ENCODE measurements at places on chromosomes 1 and 21.

DNA sequence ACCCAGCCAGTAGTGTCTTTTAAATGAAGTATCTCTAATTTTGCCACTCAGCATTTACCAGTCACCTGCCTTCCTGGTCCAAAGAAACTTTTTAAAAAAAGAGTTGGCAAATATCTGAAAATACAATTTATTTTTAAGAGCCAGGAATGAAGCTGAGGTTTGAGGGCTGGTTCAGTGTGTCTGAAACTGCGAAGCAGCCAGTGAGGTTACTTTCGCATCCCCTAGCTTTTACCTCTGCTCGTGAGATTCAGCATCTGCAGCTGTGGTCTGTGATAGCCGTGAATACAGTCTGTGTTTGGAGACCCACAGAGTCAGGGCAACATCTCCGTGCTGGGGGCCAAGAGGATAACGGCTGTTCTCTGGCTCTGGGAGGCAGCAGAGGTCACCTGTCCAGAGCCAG is 21.3 kb upstream of the KCNAB2 start:
- DNase-seq = no peak

DNA sequence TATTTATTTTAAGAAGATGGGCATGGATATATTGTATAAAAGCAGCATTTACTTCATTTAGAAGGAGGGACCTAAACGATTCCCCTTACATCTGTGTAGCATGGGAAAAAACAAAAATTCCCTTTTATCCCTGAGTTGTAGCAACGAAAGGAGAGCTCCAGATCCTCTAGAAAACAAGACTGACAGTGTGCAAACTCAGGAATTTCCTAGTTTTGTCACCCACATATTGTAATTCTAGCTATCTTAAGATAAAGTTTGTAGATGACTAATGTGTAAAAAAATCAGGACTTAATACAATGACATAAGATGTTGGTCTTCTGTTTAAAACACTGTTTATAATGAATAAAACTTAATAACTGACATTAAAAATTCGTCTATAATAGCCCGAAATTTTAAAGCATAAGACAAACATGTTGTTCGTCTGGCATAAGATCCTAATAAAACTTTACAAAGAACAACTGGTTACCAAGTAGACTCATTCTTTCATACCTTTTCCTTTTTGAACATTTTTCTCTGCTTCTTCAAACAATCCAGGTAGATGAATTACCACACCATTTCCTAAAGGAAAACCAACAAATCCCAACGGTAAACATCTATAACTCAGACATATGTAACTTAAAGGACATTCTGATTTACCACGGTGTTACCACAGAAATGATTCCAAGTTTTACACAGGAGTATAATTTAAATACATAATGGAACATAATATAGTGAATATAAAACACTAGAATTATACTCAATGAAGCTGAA is 15.2 kb downstream of the ADSS2 start:
- no peak for DNase-seq

DNA sequence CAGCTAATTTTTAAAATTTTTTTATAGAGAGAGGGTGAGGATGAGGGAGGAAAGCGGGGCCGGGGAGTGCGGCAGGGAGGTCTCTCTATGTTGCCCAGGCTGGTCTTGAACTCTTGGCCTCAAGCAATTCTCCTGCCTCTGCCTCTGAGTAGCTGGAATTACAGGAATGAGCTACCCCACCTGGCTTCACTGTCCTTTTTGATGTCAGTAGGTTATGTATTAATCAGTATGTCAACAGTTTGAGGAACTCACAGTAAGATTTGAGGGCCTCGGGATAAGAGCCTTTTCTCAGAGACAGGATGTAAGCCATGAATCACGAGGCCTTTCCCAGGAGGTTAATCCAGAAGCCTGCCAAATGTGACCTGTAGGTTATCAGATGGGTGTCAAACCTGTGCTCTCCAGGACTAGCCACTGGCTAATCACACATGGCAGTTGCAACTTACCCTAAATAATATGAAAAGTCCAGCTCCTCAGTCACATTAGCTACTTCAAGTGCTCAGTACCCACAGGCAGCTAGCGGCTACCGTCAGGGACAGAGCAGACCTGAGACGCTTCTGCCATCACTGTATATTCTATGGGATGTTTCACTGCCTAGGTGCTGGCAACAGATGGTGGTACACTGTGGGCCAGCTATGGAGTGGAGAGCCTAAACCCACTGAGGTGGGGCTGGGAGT is 33.1 kb downstream of the TRIM67 start:
- DNase-seq = no peak

GRCh38 chr1:196078691-196079090 is 529.5 kb downstream of the KCNT2 start:
- no peak for DNase-seq

DNA sequence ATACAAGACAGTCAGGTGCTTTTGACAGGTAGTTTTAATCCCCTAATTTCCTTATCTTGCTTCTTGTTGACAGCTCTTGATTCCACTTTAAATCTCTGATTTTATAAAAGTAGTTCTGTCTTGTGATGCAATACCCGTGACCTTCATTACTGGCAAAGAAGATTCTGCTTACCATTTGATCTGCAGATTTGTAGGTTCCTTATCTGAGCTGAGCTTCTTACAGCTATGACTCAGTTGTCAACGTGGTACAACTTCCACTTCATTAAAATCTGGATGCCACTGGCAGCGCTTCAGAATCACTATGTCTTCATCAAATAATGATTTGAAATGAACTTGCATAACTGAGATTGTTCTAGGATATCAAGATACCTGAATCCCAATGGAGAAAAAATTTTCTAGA is 543.6 kb upstream of the B3GALT2 start:
- no peak for DNase-seq

DNA sequence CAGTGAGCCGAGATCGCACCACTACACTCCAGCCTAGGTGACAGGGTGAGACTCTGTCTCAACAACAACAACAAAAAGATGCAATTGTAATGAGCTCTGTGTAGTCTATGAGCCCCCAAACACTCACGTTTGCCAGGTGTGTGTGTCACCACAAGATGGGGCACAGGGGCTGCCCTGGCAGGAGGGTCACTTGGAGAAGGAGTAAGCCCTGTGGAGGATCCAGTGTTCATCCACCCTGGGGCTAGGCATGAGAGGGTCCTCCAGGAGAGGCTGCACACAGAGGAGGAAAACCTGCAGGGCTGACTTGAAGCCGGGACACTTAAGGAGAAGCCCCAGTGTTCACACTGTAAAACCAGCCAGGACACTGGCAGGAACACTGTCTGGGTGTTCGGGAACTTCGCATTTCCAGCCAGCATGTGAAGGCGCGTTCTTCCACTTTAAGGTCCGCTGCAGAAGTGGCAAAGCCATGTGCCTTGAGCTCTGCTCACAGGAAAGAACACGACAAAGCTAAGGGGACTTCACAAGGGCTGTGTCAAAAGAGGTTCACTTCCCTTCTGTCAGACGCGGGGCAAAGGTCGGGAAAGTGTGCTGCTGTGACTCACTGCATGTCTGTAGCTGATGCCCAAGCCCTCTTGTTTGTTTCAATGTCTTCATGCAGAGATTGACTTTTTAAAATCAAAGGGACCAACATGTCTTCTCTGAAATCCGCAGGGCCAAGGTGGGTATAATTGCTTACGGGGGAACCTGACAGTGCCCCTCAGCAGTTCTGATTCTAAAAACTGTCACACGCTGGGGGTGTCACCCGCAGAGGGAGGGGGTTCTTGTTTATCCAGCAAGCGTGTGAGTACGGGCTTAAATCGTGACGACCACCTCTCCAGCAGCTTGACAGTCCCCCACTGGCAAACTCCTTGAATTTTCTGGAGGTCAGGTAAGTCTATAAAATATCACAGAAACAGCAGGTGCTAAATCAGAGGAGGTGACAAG is 102.8 kb downstream of the RIPK4 start:
- no peak for DNase-seq

DNA sequence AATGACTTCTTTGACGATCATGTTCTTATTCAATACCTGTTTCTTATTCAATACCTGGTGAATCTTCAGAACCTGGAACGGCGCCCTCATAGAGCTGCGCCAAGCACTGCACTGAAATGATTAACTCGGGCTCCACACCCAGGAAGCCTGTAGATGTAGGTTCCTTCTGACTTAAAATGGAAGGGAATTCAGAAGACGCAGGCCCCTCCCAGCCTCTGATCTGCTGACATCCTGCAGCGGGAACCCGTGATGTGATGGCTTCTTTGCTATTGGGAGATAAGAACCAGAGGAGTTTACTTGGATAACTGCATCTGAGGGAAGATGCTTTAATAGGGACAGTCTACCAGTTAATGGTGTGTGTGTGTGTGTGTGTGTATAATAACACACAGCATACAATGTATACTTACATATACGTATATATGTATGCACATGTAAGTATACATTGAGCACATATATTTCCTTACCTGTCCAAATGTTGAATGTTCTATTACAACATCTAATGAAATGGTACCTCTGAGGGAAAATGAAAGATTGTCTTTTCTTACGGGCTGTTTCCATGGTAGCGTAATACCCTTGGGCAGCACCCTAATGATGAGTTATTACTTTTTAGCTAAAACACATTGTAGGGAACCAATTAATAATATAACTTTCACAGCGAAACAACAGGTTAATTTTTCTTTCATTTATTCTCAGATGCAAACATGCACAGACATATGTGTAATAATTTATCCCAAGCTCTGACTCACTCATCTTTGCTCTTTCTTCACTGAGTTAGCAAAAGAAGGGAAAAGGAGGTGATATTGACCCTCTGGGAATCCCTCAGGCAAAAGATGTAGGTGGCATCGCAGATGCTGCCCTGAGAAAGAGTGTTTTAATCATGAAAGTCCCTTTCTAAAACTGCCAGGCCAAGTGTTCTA is 379.8 kb downstream of the SIPA1L2 start:
- DNase-seq = no peak

DNA sequence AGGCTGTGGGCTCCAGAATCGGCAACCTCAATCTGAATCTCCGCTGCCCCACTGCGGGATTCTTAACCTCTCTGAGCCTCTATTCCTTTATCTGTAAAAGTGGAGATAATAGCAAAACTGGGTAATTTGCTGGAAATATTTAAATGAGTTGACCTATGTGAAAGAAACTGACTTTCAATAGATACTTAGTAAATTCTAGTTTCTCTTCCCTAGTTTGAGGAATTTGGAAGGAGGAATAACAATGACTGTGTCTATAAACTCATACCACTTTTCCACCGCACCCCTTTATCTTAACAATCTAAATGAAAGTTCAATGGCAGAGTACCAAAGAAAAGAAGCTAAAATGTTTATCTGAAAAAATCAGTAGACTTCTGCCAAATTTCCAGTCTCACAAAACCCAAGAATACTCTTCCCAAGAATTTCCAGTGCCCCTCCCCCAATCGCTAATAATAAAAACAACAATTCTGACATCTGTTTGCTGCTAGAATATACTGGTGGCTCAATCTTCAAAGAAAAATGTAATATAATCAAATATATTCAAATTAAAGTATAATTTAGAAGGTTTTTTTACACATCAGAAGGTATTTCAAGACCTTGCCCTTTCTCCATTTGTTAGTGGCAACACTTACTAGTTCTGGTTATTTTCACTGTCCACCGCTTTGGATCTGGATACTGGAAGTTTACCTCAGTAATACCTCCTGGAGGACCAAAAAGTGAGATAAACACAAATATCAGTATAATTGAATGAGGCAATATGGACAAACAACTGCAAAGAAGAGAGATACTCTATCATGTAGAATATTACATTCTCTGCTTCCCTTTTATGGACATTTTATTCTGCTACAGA is 171.2 kb downstream of the LTN1 start:
- no peak for DNase-seq

DNA sequence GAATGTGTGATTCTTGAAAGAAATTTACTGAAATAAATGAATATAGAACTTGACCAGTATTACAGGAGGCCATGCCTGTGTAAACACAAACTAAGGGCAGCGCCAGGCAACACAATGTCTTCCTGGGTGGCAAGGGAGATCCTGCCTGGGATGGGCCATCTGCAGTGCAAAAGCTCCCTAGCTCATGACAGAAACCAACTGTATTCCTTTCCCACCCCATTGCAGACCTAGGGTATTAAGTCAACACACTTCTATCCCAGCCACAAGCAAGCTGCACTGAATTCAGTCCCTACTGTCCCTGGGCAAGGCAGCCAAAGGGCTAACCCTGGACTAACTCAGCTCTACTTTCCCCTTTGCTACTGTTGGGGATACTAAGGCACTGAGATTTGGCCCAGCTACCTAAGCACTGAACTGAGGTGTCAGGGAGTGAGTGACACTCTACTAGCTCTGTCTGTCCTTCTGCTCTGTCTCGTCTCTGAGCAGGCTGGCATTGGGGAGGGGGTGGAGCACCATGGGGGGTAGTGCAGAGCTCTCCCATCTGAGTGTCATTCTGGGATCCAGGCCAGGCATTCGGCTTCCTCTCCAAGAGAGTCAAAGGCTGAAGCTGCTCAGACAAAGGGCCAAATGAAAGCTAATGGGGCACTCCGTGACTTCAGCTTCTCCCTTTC is 2.5 kb downstream of the INKA2 start:
- DNase-seq = no peak

- DNase-seq = no peak
Measured at GRCh38 chr1:216749232-216749631, 26.0 kb upstream of the ESRRG start.

GRCh38 chr1:19505693-19506457 is 20.5 kb upstream of the CAPZB start:
- peak; percentile 80 for DNase-seq

DNA sequence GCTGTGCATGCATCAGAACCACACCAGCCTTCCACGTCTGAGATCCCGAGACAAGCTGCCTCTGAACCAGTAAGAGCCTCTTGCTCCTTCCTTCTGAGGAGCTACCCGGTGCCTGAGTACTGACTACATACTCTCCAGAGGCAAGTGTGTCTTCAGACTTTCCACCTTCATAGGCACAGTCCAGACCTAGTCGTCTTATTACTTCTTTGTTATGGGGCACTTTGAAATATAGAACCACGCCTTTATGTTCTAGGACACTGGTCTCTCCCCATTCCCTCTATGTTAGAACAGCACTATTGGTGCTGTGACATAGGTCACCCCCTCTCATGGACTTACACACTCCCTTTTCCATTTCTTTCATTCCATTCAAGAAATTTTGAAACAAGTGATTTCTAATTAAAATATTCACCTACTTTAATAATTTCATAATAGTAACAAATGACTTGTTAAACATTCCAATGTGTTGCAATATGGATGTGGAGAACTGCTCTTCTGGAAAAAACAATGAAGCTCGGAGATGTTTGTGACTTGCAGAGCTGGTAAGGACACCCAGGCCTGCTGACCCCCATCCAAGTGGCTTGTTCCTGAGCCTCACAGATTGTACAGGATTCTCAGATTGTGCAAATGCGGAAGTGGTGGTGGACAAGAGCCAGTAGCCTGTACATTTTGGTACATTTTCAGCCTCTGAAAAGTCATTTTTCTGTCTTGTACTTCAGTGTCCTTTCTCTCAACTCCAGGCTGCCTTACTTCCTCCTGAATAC is 76.1 kb upstream of the SIPA1L2 start:
- DNase-seq = no peak

DNA sequence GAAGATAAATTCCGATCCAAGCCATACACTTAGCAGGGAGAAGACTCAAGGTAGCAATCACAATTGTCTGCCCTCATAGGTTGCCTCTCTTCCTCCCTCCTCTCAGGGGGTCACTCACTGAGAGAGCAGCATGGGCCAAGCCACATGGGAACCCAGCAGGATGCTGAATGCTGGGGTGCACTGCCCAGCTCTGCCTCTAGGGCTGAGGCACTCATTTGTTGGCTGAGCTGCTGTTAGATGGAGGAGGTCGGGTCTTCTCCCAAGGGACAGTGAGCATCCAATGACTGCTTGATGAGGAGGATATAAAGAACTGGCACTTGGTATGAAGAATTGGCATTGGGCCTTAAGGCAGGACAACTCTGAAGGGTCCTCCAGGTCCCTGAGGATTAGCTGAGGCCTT is 418.8 kb downstream of the SIPA1L2 start:
- DNase-seq = no peak

Measured in SIG-M5 (cell line).